Epithelial cell of alveolus of lung (primary cell): ENCODE measurements at places on chromosomes 5 and 9. TPM values are rescaled to one million over a fixed set of nuclear protein-coding genes. Genes with fewer than 3 reads are reported as not detected.

DEPDC1B gene
- 7.1 and 10.0 TPM in 2 replicates for total RNA-seq

CCNB1 gene
- total RNA-seq, result 59.7 and 119 TPM in 2 replicates

ANKRD33B gene
- 1.2 and 4.2 TPM in 2 replicates for total RNA-seq

ISL1 gene
- not detected in 2 replicates for total RNA-seq

PCDHA5 gene
- total RNA-seq, result not detected in 2 replicates

NOXA1 gene
- total RNA-seq, result 0.26 TPM in 1 of 2 replicates, not detected in the other

LPAR1 gene
- 49.5 and 116 TPM in 2 replicates for total RNA-seq

FOXD4L5 gene
- total RNA-seq, result not detected in 2 replicates

SLU7 gene
- 40.1 and 77.3 TPM in 2 replicates for total RNA-seq

C9orf50 gene
- total RNA-seq, result 0.13 TPM in 1 of 2 replicates, not detected in the other

CATSPER3 gene
- total RNA-seq, result not detected in 2 replicates

TRIM36 gene
- 0.24 and 1.4 TPM in 2 replicates for total RNA-seq

GLDC gene
- 0.13 and 2.2 TPM in 2 replicates for total RNA-seq

CNTNAP3 gene
- 1.6 and 4.4 TPM in 2 replicates for total RNA-seq

SPATA31C1 gene
- total RNA-seq, result not detected in 2 replicates

DNAI1 gene
- not detected in 2 replicates for total RNA-seq

PSD2 gene
- total RNA-seq, result not detected in 2 replicates

NDST1 gene
- 76.7 and 92.8 TPM in 2 replicates for total RNA-seq

PCDHGC4 gene
- 0.13 and 3.1 TPM in 2 replicates for total RNA-seq

TERT gene
- total RNA-seq, result not detected in 2 replicates

TAF1L gene
- under 0.01 TPM in 1 of 2 replicates, not detected in the other for total RNA-seq

IFNW1 gene
- total RNA-seq, result not detected in 2 replicates

PCDHB6 gene
- total RNA-seq, result 0.64 TPM in 1 of 2 replicates, not detected in the other

LEAP2 gene
- 0.32 TPM in 1 of 2 replicates, not detected in the other for total RNA-seq

DNM1 gene
- 8.7 and 23.2 TPM in 2 replicates for total RNA-seq

HAND1 gene
- not detected in 2 replicates for total RNA-seq

AQP3 gene
- total RNA-seq, result 1.3 and 17.7 TPM in 2 replicates

COL15A1 gene
- total RNA-seq, result 11.3 and 18.0 TPM in 2 replicates

CCNO gene
- total RNA-seq, result 0.65 TPM in 1 of 2 replicates, not detected in the other

SMIM33 gene
- total RNA-seq, result not detected in 2 replicates

VDAC1 gene
- total RNA-seq, result 208 and 287 TPM in 2 replicates

BBLN gene
- total RNA-seq, result 265 and 358 TPM in 2 replicates

CARTPT gene
- total RNA-seq, result not detected in 2 replicates

FBP2 gene
- total RNA-seq, result not detected in 2 replicates

MLANA gene
- total RNA-seq, result not detected in 2 replicates

SLC25A2 gene
- total RNA-seq, result not detected in 2 replicates

TSSK1B gene
- 0.26 and 0.48 TPM in 2 replicates for total RNA-seq

NR4A3 gene
- total RNA-seq, result 0.26 and 1.3 TPM in 2 replicates

LECT2 gene
- total RNA-seq, result not detected in 2 replicates

PPP2R2B gene
- not detected in 2 replicates for total RNA-seq
